ENCODE measurements at places on chromosomes 3 and 15.

DNA sequence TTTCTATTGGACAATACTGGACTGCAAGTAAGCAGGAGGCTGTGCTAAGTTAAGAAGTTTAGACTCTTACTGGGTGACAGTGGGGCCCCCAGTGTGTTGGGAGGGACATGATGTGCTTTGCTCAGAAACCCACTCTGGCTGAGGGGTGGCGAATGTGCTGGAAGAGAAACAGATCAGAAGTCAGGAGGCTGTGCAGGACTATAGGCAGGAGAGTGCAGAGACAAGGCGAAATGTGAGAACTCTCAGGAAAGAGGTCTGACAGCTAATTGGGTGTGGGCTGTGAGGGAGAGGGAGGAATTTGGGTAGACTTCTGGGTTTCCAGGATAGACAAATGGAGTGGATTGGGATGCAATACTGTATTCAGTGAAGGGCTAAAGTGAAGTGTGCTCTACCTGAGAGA is 12.0 kb downstream of the SLC24A1 start:
- DNase-seq = no peak

GRCh38 chr3:115836944-115837343 is 213.6 kb downstream of the GAP43 start:
- DNase-seq = no peak

DNA sequence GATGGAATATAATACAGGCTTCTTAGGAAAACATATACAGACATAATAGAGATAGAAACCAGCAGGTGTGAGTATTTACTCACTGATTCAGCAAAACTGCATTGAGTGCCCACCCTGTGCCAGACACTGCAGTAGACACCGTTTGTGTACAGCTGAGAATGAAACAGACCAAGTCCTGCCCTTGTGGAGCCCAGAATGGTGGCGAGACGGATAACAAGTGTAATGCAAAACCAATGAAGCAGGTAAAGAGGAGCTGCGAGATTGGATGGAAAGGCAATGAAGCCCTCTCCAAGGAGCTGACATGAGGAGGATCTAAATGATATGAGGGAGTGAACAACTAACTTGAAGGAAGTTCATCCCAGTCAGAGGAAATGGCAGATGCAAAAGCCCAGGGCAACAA is 256.4 kb downstream of the MEX3B start:
- no peak for DNase-seq

GRCh38 chr3:58009026-58009748 is 965 bp downstream of the FLNB start:
- DNase-seq = no peak

DNA sequence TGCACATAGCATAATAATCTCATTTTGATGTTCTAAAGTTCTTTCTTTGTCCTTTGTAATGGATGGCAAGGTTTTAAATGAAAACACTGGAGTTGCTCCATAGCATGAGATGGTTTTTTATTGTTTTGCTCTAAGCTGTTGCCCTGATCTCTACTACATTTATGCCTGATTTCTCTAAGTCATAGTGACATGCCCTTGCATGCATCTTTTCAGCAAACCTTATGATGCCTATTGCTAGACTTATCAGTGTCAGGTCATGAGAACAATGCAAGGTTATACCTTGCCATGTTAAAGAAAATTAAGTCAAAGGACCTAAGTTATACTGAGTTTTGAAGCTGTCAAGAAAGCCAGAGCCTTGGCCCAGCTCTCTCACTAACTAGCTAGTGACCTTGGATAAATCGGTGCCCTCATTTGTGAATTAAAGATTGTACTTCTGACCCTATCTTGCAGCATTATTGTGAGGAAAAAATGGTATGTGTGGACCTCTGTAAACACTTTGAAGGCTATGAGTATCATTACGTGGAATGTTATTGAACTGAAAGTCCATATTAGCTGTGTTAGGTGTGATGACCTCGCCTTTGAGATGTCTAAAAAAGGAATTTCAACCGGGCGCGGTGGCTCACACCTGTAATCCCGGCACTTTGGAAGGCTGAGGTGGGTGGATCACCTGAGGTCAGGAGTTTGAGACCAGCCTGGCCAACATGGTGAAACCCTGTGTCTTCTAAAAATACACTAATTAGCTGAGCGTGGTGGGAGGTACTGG is 256.4 kb upstream of the UBE2E1 start:
- no peak for DNase-seq

GRCh38 chr15:44092221-44092620 is 102.8 kb downstream of the FRMD5 start:
- DNase-seq = no peak

GRCh38 chr15:41437448-41437847 is 20.6 kb downstream of the RTF1 start:
- DNase-seq = no peak

- DNase-seq = no peak
Observed at GRCh38 chr3:150081084-150081483, 110.4 kb upstream of the PFN2 start.

DNA sequence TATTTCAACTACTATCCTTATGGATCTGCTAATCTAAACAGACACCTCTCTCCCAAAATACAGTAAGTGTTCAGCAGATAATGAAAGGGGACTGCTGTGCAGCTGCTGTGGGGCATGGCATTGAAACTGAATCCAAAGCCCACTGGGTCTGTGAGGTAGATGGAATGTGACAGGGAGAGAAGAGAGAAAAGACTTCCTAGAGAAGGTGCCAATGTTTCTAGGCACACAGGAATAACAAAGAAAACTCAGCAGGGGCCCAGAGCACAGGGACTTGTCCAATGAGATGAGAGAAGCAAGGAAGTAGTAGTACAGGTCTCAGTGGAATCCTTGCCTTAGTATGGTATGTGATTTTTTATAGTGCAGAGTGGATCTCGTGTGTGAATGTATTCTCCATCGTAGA is 457.8 kb downstream of the IL5RA start:
- no peak for DNase-seq

GRCh38 chr15:56640549-56640948 is 92.8 kb downstream of the ZNF280D start:
- DNase-seq = no peak

- no peak for DNase-seq
Observed at GRCh38 chr3:73292220-73292619, 230.8 kb downstream of the EBLN2 start.

DNA sequence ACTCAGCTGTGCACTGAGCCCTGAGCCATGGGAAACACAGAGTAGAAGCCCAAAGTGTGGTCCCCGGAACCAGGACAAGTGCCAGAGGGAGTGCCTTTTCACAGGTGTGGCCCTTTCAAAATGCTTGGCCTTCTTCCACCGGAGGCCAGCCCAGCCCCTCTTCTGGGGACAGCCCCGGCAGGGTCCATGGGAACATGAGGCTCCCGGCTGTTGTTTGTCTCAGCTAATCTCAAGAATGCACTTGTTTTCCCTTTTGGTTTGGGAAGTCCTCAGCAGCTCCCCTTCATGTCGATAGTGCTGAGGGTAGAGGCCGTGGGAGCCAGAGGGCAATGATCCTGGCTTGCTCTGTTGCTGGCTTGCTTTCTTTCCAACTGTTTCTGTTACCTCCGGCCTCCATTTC is 91.1 kb upstream of the MRPS22 start:
- DNase-seq = no peak

- no peak for DNase-seq
Observed at GRCh38 chr3:196454935-196455334, 22.7 kb upstream of the UBXN7 start.

DNA sequence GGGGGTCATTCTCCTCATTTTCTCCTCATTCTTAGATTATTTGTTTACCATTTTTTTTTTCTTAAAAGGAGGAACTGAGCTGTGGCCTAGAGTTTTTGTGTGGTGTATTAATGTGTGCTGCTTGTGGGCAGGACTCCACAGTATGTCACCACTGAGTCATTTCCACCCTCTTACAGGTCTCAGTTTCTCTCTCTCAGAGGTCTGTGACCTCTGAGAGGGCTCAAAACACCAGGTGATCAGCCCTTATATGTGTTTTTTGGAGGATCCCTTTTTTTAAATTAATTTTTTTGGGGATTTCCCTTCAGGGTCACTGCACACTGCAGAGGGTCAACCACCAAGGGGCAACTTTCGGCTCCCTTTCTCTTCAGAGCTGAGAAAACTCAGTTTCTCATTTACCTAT is 166.4 kb downstream of the SUCNR1 start:
- DNase-seq = no peak

- DNase-seq = no peak
Observed at GRCh38 chr3:71117572-71118247, 465.8 kb downstream of the FOXP1 start.

GRCh38 chr3:178306432-178307115 is 229.7 kb upstream of the KCNMB2 start:
- no peak for DNase-seq

DNA sequence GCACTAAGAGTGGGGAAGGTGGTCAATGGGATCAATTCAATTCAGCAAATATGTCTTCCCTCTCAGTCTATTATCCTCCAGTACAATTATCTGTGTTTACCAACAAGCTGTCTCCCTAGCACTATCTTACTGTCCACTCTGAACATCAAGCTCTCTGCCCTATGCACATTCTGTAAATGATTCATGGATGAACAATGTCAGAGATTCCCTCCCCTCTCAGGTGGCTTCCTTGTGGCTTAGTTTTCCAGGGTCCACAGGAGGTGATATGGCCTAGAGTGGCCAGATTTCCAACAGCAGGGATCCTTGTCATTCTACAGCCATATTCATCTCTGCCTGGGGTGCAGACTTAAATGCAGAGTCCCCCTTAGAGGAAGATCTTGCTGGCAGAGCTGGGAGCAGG is 225.1 kb downstream of the UACA start:
- no peak for DNase-seq

DNA sequence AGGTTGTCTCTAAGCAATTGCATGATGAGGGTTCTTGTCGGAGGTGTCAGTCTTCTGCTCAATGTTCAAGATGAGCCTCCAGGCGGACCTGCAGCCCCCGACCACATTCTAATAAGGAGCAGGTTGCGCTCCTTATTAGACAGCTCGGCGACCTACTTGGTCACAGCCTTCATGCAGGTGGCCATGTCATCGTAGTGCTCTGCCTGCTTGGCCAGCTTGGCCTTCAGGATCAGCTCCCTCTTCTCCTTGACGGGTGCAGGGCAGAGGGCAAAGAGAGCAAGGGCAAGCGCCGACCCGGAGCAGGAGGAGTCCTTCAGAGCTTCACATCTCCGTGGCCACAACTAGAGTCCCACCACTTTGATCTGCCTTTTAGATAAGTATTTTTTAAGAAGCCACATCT is 113.5 kb downstream of the RASA2 start:
- no peak for DNase-seq

DNA sequence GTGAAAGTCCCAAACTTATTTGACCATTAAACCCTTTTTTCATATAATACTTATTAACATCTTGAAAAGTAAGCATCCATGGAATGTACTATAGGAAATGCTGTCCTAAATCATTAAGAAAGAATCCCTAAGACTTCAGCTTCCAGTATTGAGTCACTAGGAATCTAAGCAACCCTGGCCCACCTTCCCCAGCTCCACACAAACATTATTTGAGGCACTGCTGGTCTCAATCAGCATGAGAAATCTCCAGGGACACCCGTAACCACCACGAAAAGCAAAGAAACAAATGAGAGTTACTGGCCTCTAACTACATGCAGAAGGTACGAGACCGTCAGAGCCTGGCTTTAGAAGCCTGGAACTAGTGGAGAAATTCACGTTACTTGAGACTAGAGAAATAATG is 68.2 kb downstream of the POLQ start:
- DNase-seq = no peak

DNA sequence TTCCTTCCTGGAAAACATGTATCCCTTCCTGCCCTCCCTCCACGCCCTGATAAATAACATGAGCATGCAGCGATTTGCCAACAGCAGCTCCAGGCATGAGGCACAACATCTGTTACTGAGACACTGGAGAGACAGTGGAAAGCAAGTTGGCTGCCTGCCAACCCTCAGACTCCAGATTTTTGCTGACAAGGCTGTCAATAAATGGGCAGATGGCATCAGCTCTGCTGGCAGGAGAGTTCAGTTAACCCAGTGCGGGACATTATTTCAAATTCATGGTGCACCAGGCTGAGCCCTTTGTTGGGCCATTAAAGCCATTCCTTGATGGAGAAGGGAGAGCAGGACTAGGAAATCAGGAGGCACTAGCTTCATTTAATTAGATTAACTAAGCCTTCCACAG is 293.3 kb downstream of the MEX3B start:
- no peak for DNase-seq

DNA sequence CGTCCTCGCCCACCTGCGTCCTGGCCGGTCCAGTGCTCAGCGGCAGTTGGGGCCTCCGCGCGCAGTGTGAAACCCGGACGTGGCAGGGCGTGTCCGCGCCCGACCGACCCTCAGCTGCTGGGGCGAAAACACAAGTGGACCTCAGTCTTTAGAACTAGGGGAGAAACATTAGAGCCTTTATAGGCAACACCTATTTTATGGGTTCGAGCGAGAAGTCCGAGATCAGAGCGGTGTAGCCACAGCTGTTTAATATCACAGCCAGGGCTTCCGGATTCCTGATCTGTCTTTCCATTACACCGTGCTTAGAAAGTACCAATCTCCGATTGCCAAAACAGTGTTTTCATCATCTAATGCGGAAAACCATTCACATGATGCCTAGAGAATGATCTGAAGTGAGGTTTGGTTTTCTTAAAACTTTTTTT is 506 bp downstream of the RAD51 start:
- no peak for DNase-seq

DNA sequence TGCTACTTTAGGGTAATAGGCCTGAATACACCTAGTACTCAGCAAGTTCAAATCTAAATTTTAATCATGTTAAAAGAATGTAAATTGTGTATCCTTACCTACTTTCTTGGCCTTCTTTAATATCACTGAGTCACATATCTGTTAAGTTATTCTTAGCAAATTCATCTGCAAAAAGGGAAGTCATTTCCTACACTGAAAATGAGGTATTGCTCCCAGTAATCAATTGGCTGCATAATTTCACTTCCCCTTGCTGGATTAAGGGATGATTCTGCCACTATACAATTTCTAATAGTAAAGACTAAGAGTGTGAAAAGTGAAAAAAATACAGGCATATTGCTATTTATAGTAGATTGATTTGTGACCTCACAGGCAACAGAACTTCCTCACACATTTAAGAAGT is 47.8 kb downstream of the CCDC54 start:
- DNase-seq = no peak

DNA sequence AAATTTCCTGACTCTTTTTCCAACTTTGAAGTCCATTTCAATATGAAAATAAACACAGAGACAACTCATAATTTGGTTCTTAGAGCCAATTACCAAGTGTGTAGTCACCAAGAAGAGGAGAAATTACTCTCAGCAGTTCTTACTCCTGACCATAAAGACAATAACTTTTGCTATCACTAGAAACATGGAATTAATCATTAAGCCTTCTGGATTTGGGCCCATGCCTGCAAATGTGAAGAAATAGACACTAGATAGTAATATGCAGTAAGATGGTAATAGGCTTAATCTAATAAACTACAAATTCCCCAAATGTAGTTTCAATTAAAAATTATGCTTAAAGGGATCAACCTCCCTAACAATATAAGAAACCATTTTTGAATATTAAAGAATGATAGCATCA is 185.1 kb upstream of the AGTR1 start:
- DNase-seq = no peak

DNA sequence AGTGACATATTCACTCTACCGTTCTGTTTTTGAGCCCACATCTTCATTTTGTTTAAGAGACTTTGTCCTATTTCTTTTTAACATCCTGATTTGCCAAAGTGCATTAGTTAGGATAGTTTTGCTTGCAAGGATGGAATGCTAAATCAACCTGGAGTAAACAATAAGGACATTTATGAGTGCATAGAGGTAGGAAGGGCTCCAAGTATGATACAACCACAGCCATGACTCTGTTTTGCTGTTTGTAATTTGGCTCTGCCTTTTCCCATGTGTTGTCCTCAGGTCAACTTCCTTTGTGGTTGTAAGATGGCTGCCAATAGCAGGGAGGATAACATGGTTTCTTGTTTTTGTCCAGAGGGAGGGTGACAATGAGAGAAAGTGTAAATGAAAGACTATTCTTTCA is 66.4 kb upstream of the GOLIM4 start:
- no peak for DNase-seq
